GM10248 (cell line): ENCODE measurements at places on chromosomes 4 and X.

DNA sequence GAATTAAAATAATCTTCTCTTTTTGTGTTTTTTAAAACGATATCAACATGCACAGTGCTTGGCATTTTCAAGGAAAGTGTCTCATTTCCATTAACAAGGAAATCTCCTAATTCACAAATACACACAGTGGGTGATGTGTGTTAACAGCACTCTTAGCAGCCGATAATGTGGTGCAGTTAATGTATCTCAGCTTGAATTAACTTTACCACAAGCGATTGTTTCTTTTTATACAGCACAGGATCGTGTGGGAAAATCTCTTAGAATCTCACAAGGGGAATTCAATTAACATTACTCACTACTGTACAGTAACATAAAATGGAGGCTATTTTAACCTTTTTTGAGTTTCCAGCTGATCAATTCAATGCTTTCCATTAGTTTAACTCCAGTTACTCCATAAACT is 1841.9 kb downstream of the STIM2 start:
- DNase-seq, result no peak

DNA sequence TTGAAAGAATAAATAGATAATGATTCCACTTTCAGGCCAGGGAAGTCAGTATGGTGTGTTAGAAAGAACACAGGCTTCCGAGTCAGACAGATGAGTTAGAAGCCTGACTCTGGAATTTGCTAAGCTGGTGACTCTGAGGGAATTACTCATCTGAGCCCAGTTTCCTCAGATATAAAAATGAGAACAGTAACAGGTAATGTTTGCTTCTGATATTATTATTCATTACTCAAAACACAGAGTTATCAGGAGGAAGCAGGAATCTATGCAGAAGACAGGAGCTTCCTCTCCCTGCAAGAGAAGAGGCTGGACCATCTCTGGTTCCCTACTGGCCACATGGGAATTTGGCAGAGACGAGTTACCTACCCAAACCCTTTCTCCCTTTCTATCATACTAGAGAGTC is 163.1 kb downstream of the EVC2 start:
- DNase-seq, result no peak

DNA sequence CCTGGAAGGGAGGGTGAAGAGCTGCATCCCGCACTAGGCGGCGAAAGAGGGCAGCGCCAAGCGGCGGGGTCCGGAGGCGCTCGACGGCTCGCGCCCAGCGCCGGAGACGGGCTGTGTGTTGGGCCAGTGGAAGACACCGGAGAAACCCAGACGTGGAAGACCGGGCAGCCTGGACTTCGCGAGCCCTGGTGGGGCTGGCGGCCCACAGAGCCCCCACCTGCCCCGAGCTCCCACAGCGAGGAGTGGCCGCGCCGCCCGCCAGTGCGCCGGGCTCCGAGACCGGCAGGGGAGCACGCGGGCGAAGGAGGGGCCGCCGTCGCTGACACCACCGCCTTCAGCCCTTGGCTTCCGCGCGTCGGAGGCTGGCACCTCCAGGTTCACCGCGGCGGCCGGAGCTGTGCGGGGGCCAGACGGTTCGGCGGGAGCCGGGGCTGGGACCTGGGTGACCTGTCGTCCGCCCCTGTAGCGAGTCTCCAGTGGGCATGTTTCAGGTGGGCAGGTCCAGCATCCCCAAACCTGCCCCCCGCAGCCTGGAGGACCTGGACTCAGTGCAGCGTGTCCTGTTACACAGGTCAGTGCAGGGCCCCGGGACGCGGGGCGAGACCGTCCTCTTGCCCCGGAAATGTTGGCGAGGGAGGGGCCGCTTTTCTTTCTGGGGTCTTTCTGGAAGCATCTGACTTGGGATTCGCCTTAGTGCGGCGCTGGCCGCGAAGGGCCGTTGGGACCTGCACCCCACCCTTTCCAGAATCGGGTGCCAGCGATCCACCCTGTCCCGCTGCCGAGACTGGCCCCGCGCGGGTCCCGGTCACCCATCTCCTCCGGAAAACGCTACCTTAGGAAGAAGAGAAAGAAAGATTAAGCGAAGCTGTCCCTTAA is 9.6 kb upstream of the INTU start:
- DNase-seq, result peak; percentile 13

DNA sequence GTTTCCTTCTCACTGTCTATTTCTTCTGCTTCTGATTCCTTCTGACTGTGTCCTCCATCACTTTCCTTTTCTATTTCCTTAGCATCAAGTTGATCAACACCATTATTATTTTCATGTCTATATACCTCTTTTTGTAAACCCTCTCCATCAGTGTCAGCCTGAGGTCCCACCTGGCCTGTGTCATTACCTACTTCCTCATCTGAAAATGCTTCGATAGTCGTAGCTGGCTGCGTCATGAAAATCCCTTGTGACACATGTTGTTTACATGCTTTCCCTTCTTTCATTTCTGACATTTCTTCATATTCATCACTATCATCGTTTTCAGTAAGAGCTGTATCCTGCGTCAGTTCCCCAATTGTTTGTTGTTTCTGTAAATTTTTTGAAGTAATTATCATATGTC is 39.6 kb downstream of the RPGR start:
- DNase-seq, result no peak

DNA sequence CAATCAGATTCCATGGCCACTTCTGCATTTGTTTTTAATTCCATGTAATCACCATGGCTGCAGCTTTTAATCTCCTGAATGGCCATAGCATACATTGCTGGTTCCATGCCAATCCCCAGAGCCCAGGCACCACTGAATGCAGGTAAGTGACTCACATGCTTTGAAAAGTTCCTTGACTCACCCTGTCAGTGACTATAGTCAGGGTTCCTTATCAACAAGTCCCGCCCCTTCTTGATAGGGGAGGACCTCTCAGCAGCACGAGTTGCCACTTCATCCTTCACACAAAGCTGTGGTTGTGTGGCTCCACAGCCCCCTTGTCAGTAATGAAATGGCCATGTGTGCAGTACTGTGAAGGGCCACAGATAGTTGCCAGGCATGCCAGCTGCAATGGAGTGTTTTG is 516.6 kb downstream of the PPARGC1A start:
- no peak for DNase-seq

DNA sequence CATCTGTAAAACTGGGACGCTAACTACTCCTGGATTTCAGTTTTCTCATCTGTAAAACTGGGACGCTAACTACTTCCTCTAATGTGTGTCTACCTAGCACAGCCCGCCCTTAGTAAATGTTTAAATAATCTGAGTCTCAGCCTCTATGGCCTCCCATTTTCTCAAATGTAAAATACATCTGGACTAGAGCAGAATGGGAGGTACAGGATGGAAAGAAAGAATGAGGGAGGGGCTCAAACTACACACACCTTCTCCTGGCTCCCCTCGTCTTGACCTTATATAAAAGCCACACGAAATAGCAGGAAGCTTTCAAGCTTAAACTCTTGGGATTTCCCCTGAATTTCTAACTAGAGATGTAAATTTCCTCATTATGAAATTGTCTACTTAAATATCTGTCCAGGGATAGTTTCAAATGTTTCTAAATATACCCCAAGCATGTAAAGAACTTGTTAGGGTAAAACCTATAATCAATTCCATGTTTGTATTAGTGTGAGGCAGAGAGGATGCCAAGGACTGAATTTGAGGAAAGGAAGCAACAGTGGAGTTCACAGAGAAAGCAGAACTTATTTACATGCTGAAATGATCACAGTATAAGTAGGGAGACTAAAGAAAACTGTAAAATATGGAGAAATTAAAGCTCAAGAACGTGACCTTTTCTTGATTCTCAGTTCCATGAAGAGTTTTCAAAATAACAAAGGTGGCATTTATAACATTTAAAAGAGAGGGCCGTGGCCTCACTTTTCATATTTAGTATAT is 220.0 kb downstream of the NWD2 start:
- DNase-seq, result no peak

DNA sequence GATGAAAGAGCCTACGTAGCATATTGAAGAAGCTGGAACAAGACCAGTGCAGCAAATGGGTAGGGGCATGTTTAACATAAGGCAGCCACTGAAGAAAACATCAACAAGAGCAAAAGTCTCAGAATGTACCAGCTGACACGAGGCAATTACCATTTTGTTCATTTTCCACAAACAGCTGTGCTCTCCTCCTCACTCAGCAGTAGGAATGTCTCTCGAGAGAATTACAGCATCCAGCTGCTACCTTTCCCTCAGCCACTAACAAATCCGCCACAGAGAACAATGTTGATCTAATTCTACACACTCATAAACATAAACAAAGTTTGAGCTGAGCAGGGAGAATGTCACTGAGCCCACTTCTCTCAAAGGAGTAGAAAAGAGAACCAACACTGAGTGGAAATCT is 68.0 kb downstream of the OPHN1 start:
- DNase-seq, result no peak

- no peak for DNase-seq
Observed at GRCh38 chrX:13165266-13166189, 121.1 kb upstream of the FAM9C start.

DNA sequence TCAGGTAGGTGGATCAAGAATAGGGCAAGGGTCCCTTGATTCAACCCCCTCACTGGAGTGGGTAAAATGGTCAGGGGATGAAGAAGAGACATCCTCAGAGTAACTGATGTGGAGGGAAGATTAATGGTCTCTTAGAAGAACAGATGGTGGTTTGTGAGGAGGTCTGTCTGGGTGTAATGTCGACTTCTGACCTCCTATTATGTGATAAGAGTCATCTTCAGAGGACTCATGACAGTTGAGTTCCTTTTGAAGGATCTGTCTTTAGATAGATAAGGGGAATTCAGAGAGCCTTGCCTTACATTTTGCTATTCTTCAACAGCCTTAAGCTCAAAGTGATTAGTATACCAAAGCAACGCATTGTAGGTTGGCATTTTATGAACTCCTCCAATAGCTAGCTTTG is 27.1 kb upstream of the MAGEA8 start:
- no peak for DNase-seq

GRCh38 chr4:108203377-108203776 is 34.6 kb upstream of the LEF1 start:
- no peak for DNase-seq

- no peak for DNase-seq
Observed at GRCh38 chrX:126064901-126065541, 101.1 kb downstream of the DCAF12L2 start.

DNA sequence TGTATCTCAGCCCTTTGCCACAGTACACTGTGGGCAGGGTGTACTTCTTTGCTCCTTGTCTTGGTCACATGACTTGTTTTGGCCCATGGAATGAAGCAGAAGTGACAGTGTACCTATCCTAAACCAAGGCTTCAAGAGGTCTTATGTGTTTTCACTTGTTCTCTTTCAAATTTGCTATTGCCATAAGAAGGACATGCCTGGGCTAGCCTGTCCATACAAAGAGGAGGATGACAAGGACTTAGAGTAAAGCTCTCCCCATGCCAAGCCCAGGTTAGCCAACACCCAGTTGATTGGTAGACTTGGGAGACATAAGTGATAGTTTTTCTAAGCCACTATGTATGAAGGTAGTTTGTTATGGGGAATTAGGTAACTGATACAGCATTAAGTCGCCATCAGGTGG is 141.1 kb upstream of the MID1 start:
- no peak for DNase-seq

- no peak for DNase-seq
Observed at GRCh38 chrX:1564750-1565683, 26.4 kb upstream of the AKAP17A start.

DNA sequence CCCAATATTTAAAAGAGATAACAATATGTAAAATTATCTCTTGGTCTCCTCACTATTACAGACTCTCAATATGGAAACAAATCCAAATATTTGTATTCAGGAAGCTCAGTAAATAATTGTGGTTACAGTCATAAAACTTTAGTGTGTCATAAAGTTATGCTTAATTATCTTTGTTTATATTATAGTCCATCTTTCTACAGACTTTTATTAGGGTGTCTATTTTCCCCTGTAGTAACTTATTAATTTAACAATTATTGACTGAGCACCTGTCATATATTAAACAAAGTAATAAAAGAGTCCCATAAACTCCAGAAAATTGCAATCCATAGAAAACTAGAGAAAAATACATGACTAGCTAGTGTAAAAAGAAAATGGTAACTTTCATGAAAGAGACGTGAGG is 61.6 kb upstream of the GPM6A start:
- no peak for DNase-seq

- no peak for DNase-seq
Observed at GRCh38 chr4:118086344-118086743, 52.1 kb downstream of the NDST3 start.

DNA sequence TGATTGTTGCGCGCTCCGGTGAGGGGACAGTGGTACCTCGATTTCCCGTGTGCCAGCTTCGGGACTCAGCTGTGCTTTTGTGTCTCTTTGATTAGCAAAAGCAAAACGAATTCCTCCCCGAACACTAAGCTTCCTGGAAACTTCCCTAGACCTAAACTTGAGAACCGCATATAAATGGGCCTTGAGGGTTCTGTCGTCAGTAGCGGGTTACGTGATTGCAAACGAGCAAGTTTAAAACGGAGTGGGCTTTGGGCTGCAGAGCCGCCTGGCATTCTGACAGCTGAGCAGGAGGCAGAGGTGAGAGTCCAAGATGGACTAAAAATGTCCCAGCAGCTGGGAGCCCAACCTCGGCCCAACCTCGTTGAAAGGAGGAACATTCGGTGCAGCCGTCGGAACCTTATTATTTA is 1.2 kb upstream of the TAPT1 start:
- DNase-seq, result no peak

DNA sequence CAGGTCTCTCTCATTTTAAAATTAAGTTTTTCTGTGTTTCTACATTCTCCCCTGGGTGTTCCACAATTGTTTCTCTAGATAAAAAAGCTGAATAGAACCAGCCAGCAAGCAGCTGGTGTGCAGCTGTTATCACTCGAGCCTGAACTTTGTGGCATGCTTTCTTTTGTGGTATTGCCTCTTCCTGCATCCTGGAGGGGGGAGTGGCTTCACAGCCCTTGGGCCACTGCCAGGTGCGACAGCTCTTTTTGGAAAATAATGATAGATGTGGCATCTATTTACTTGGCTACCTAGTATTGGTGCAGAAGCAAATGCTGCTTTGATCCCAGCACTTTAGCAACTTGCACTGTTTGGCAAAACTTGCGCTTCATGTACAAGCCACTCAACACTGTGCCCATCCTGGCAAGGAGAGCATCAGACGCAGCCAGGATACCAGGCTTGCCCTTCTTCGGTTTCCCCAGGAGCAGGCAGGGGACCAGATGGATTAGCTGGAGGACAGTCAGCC is 69.4 kb downstream of the HMGB2 start:
- DNase-seq, result peak; percentile 17

GRCh38 chrX:141175786-141176185 is 1.1 kb downstream of the LDOC1 start:
- no peak for DNase-seq

DNA sequence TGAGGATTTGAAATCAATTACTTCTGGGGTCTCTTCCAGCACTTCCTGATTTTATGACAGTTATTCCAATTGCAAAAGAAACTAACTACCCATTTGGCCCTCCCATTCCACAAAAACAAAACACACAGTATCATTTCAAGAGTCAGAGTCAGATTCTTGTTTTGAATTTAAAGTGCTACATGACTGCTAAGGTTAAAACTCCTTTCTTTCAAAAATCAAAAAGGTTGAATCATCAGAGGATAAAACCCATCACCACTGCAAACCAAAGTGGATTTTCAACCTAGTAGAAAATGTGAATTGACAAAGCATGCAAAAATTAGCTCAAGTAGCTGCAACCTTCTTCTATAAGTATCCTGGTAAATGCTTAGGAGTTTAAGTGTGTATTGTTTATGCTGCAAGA is 67.4 kb downstream of the DHX15 start:
- no peak for DNase-seq

GRCh38 chr4:7017446-7018048 is 25.6 kb upstream of the TADA2B start:
- DNase-seq, result no peak
